ENCODE measurements at places on chromosomes 5 and 9.

- no peak for DNase-seq
These were observed 22.3 kb downstream of the KLF9 start for GRCh38 chr9:70392189-70392588.

GRCh38 chr9:117938086-117938485, 233.9 kb downstream of the TLR4 start:
- no peak for DNase-seq

GRCh38 chr5:131272724-131273123, 8.9 kb downstream of the CDC42SE2 start:
- DNase-seq = no peak

GRCh38 chr5:74415695-74416102, 224.8 kb downstream of the ENC1 start:
- DNase-seq = no peak

DNA sequence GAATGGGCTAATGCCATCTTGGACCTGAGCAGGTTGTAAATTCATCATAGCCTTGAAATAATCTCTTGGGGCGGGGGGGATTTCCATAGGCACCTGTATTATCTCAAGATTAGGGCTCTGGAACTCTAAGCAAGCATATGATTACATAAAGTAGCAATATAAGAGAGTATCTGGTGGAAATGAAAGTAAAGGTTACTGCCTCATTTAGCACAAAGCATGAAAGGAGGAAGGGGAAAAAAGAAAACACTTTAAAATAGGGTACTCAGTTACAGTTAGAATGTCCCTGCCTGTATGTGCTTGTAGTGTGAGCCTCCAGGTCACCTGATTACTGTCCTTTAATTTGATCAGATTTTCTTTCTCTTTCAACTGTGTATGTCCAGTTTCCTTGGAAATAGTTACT, 1079.7 kb upstream of the CDH18 start:
- no peak for DNase-seq

DNA sequence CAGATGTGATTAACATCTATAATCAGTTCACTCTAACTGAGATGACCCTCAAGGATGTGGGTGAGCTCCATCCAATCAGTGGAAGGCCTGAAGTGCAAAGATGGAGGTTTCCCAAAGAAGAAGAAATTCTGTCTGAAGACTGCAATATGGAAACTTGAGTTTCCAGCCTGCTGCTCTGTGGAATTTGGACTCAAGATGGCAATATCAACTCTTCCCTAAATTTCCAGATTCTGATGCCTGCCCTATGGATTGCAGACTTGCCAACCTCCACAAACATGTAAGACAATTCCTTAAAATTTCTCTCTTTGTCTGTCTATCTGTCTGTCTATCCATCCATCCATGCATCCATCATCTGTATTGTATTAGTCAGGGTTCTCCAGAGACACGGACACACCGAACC, 85.9 kb downstream of the ICE1 start:
- DNase-seq = no peak

DNA sequence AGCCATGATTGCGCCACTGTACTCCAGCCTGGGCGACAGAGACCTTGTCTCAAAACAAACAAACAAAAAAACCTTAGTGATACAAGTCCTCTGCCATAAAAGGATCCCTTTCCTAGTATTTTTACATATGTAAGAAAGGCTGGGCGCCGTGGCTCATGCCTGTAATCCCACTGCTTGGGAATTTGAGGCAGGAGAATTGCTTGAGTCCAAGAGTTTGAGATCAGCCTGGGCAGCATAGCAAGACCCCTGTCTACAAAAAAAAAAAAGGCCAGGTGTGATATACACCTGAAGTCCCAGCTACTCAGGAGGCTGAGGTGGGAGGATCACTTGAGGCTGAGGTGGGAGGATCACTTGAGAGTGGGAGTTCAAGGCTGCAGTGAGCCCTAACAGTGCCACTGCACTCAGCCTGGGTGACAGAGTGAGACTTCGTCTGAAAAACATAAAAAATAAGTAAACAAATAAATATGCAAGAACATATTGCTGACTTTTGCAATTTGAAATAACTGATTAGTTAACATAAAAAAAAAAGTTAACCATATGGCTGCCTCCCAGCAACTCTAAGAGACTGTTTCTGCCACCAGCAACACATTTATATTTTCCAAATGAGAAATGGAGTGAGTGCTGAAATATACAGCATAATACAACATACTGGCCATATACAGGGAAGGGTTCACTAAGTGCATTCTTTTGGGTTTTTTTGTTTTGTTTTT, 6.9 kb downstream of the ZNF367 start:
- DNase-seq = no peak

- DNase-seq = no peak
These were observed 104.1 kb downstream of the MTREX start for GRCh38 chr5:55411876-55412275.

DNA sequence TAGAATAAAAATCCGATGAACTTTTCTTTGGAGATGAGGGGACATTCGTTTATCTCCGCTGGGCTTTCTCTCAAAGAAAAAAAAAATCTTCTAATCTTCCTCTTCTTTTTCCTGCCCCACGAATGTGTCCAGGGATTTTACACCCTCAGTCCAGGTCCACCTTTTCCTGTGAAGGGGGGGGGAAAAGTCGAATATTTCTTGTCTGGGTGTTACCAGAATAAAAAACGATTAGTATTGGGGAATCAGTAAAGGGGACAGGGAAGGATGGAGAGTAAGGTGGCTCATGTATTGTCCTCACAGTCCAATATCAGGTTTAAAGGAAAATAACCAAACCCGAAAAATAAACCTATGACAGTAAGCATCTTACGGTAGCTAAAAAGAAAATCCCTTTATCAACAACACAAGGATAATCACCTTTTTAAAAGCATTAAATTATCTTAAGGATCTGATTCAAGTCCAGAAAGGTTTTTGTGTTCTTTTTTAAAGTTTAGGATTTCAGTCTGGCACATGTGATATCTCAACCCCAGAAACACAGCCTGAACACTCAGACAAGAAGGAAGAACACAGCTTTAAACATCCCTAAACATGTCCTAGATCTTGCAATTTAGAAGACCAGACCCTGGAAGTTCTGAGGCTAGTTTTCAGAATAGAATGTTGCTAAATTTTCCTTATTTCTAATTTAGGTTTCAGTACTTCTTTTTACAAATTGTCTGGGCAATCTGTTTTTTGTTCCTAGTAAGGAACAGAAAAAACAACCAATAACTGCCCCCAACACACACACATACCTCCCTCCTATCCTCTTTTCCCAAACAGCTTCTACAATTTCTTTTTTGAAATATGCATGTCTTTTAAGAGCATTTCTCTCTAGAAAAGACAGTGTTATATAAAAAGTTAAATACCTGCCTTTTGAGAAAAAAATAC, 1.2 kb downstream of the ZNF608 start:
- DNase-seq = no peak

DNA sequence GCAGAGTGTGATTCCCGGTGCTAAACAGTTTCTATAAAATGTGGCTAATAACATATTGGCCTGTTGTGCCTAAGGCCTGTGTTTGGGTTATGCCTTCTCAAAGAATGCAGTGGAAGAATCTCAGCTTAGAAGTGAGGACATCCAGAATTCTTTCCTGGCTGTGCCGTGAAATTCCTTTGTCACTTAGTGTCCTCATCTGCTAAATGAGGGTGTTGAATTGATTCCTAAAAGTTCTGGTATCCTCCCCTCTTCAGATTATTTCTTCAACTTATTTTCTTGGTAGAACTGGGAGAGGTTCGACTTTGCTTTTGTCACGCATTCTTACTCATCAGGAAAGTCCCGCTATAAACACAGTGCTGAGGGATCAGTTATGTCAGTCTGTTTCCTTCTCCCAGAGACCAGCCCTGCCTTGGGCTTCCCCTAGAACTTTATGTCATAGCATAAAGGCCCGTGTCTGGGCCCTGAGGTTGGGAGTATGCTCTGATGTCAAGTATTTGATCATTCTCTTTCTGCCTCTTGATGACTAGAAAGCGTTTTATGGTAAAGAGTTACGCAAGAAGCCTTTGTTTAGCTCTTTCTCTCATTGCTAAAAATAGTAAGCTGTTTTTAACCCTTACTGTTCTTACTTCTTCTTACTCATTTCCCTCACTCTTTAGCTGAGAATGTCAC, 29.5 kb downstream of the MTAP start:
- peak; percentile 27 for DNase-seq

GRCh38 chr5:139686356-139686705, 38.2 kb downstream of the CXXC5 start:
- no peak for DNase-seq
